Gastroesophageal sphincter (tissue), 4 donors: ENCODE measurements at places on chromosomes 7 and 10.

- no peak for ATAC-seq
Observed at GRCh38 chr10:29749150-29749549, 114.4 kb upstream of the SVIL start.

DNA sequence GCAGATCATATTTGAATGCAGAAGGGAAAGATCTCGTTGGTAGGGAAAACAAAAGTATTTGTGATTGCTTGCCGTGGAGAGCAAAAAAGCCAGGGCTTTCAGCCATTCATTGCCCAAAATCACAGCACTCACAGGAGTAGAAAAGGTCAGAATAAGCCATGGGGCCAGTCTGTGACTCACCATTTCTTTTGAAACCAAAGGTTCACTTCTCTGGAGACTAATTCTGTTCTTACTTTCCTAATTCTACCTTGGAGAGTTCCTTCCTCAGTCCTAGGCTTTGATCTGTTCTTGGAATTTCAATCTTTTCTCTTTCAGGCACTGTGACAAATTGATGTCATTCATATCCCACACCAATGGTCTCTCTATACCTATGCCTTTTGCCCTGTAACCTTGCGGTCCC lies 54.1 kb upstream of the FAM180A start:
- no peak for ATAC-seq

DNA sequence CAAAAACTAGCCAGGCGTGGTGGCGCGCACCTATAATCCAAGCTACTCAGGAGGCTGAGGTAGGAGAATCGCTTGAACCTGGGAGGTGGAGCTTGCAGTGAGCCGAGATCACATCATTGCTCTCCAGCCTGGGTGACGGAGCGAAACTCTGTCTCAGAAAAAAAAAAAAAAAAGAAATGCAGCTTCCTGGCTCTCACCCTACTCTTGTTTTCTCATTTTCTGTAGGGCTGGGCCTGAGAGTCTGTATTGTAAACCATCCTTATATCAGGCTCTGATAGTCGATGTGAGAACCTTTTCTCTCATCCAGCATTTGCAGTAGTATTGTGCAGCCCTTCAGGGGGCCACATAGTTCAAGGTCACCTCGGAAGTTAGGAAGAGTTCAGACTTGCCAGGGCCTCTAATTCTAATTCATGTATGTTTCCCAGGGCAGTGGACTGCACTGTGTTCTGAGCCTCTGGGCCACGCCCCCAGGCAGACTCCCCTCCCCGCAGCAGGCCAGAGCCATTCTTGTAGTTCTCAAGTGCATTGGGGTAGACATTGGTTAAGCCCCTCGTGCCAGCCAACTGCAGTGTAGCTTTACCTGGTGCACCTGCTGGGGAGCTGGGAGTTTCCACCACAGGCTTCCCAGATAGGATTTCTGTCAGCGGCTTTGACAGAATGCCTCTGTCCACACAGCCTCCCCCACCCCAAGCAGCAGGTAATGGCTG lies 38.3 kb upstream of the PDCD4 start:
- ATAC-seq: no peak

DNA sequence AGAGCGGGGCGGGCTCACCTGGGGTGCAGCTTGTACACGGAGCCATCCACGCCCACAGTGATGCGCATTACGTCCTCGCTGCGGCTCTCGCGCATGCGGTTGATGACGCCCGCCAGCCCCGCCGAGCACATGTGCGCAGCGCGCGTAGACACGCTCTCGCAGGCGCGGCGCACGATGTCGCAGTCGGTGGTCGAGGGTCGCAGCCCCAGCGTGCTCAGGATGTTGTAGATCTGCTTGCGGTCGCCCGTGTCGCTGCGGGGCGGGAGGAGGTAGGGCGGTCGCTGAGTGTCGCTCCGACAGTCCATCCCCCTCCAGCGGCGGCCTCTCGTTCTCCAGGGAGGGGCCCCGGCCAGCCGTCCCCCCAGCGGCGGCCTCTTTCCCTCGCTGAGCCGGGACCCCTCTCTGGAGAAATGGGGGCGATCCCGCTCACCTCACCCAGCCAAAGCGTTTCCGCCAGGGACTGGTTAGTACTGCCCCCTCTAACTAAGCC lies 4.4 kb upstream of the MYL7 start:
- peak; percentile 36 for ATAC-seq

DNA sequence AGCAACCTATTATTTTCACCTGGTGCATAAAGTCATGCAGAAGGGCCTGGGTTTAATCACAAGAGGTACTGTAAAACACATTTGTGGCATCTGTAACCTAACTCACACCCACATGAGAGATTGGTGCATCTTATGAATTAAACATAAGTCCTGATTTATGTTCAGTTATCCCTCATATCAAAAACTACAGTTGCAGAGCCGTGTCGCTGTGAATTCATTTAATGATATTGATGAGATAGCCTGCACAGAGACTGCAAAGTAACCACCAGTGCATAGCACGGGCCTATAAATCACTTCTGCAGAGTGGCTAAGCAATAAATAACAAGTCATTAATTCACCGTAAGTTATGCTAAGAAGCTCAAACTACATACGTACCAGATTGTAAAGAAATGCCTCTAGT lies 178.2 kb downstream of the RELN start:
- no peak for ATAC-seq

GRCh38 chr7:129569326-129569725 lies 42.2 kb upstream of the NRF1 start:
- ATAC-seq: no peak

DNA sequence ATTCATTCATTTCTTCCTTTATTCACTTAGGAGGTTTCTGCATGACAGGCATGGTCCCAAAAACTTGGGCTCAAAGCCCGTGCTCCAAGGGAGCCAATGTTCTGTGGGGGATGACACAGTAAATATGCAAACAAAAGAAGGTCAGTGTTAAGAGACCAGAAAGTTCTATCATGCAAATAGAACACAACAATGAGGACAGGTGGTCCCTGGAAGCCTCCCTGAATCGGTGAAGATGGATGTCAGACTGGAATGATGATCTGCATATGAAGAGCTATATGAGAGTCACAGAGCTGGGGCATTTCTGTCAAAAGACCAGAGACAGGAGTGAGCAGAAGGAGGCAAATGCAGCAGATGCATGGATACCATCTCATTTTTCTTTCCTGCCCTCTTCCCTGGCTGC lies 129.0 kb downstream of the ABCA13 start:
- ATAC-seq: no peak

DNA sequence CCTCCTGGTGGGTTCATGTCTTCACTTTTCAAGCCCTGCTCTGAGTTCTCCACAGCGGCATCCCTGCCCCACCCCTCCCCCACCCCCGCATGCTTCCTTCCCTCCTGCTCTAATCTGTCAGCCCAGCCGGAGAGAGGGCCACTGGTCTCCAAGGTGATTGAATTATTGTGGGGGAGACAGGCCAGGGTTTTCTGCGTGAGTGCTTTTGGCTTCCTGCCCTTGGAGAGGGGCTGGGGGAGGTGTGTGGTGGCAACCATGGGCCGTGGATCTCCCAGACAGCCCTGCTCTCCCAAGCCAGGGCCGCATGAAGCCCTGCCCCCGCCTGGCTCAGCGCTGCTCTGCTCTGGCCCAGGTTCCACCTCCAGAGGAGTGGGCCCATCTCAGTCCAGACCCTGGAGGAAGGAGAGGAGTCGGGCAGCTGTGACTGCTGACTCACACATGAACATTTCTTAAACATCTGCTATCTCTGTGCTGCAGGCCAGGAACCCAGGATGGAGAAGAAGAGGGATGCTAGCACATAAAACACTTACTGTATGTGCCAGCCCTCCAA lies 109.9 kb downstream of the ZMIZ1 start:
- peak; percentile 42 for ATAC-seq

DNA sequence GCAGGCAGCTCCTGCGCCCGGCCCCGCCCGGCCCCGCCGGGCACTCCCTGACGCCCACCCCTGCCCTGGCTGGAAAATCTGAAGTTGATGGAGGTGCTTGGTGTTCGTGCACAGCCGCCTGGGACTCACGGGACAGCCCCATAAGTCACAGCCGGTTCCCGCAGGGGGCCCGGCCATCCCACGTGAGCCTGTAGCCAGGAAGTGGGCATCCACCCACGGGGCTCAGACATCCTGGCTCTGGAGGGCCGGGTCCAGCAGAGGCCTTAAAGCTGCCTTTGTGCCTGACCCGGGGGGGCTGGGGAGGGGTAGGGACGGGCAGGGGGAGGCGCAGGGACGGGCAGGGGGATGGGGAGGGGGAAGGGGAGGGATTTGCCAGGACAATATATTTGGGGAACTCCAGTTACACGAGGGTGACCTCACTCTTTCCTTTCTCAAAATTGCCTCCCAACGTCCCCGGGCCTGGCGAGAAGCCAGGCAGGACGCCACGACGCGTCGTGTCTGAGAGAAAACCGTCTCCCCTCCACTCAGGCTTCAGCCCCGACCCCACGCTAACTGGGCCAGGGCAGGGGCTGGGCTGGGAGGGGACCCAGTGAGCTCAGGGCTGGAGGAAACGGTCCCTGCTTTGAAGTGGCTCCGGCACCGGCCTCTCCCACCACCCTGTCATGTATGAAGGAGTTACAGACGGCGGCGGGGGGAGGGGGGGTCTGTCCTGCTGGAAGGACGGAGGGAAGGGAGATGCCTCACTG lies 82.1 kb upstream of the PDGFA start:
- peak; percentile 31 for ATAC-seq

GRCh38 chr7:107027208-107027607 lies 17.3 kb upstream of the PRKAR2B start:
- no peak for ATAC-seq
